ENCODE measurements at places on chromosomes 5 and 9.

DNA sequence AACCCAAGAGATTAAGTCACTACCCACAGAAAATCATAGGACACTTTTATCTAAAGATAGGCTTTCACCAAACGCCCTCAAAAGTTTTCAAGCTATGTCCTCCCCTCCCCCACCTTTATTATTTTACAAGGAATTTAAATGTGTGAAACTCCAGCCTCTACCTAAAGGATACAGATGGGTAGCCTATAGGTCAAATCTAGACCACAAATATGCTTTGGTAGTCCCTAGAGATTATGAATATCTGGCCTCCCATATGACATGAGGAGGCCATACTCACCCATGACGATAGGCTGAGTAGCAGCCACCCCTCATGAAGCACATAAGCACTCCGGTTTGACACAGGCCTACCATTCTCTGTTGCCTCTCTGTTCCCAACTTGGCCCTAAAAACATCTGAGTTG lies 11.9 kb downstream of the SIL1 start:
- no peak for DNase-seq

- no peak for DNase-seq
Measured at GRCh38 chr9:115495052-115495635, 377.2 kb upstream of the TNC start.

GRCh38 chr5:120994112-120994511 lies 530.0 kb downstream of the PRR16 start:
- DNase-seq = no peak

DNA sequence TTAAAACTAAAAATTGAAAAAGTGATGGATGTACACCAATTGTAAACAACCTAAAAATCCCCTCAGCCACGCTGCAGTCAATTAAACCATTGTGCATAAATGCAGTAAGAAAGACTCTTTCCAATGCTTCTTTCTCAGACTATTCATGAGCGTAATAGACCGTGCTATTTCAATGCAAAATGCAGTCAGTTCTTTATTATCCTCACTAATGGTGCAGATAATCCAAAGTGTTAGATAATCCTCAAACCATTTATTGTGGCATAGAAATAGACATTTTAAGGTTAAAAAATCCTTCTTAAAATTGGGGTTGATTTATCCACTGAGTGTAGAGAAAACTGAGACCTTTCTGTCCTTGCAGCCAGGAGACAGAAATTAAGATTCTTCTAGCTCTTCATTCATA lies 1862.8 kb downstream of the EFNA5 start:
- no peak for DNase-seq

GRCh38 chr5:10695055-10695649 lies 65.9 kb downstream of the DAP start:
- peak; percentile 80 for DNase-seq

DNA sequence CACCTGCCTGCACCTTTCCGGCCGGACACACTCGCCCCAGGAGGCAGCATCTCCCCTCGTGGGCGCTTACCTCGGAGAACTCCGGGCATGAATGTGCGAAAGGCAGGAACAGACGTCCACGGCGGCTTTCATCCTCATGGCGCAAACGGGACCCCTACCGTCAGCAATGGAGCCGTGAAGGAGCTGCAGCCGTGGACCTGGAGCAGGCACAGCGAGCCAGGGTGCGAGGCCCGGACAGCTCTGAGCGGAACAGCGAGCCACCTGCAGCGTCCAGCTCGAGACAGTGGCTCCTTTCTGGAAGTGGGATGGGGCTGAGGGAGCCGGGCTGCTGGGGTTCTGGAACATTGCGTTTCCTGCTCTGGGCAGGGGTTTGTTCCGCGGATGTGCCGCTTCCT lies 7.8 kb upstream of the SLC6A19 start:
- no peak for DNase-seq

- no peak for DNase-seq
Measured at GRCh38 chr5:165616490-165617405, 2111.3 kb downstream of the MAT2B start.

Data from breast epithelium (tissue), 4 donors.